Left kidney (tissue), 8 donors: ENCODE measurements at places on chromosomes 12 and 14.

DNA sequence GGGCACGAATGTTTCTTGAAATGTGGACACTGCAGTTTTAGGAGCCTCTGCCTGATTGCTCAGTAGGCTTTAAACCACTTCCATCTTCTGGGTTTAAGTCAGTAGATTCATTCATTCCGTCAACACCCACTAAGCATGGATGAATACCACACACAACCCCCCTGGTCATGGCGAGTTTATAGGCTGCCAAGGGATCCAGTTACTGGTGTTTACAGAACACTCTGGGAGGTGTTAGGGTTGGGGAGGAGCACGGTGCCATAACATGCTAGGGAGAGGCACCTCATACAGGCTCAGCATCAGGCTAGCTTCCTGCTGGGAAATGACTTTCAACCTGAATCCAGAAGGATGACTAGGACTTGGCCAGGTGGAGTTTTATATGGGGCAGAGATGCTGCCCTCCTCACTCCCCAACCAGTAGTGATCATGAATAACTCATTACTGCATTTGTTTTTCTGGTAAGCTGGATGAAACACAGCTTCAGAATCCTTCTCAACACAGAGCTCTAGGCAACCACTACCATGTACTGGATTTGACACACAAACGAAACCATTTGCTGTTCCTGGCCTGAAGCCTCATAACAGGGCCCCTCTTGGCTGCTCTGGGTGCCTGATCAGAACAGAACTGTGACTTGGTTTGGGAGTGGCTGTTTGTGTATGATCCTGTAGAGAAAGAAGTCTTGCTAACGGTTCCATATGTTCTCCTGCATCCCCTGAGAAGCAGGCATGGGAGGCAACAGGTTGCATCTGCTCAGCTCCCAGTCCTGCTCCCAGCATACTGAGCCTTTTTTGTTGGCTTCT, 47.9 kb downstream of the FBXW8 start:
- DNase-seq = no peak

- DNase-seq = no peak
Observed at GRCh38 chr12:94336211-94336925, 123.3 kb downstream of the CEP83 start.

- no peak for DNase-seq
Observed at GRCh38 chr12:52280319-52280795, 5.9 kb downstream of the KRT86 start.

- no peak for DNase-seq
Observed at GRCh38 chr12:54135621-54136350, 53.0 kb downstream of the SMUG1 start.

- no peak for DNase-seq
Observed at GRCh38 chr12:119374635-119375034, 40.1 kb downstream of the CCDC60 start.

GRCh38 chr12:103824290-103824689, 16.7 kb downstream of the NT5DC3 start:
- DNase-seq = no peak

GRCh38 chr12:91307957-91308670, 125.5 kb upstream of the DCN start:
- DNase-seq = no peak

- DNase-seq = no peak
Observed at GRCh38 chr12:50127546-50127945, 15.5 kb downstream of the COX14 start.

DNA sequence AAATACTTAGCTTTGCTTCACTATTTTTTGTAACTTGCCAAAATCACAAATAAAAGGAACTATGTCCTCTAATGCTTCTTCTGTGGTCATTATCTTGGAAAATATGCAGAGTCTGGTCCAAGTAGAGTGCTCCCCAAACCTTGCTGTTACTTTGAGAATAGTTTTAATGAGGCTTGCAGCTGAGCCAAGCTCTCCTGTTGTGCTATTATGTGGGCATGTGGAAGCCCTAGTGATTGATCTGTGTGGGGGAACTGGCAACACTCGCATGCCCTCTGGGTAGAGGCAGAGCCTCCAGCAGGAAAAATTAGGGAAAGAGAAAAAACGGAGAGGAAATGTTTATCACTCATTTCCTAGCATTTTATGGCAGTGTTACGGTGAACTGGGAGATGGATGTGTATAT, 473.1 kb downstream of the EGLN3 start:
- DNase-seq = no peak

GRCh38 chr12:12022306-12022936, 48.3 kb upstream of the BCL2L14 start:
- no peak for DNase-seq

DNA sequence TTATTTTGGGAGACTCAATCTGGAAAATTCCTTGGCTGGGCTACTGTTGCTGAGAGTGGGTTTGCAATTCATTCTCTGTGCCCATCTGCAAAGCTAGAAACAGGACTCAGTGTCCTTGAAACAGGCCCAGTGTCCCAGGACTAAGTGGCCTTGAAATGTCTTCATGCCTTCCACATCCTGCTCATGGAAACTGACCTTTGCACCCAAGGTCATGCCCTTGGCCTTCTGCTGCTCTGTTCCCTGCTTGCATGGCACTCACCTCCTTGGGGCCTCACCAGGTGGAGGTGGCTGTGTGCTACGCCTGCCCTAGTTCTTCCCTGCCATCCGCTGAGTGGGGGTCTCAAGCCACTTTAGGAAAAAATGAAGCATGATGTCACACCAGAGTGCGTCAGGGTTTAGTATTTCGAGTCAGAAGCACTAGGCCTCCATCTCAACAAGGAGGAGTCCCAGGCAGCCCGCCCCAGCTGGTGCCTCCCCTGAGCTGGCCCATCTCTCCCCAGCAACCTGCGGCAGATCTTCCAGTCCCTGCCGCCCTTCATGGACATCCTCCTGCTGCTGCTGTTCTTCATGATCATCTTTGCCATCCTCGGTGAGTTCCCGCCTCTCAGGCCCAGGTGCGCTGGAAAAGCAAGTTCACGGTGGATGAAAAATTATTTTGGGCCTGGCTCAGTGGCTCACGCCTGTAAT, 48.1 kb downstream of the TPCN1 start:
- DNase-seq = no peak

DNA sequence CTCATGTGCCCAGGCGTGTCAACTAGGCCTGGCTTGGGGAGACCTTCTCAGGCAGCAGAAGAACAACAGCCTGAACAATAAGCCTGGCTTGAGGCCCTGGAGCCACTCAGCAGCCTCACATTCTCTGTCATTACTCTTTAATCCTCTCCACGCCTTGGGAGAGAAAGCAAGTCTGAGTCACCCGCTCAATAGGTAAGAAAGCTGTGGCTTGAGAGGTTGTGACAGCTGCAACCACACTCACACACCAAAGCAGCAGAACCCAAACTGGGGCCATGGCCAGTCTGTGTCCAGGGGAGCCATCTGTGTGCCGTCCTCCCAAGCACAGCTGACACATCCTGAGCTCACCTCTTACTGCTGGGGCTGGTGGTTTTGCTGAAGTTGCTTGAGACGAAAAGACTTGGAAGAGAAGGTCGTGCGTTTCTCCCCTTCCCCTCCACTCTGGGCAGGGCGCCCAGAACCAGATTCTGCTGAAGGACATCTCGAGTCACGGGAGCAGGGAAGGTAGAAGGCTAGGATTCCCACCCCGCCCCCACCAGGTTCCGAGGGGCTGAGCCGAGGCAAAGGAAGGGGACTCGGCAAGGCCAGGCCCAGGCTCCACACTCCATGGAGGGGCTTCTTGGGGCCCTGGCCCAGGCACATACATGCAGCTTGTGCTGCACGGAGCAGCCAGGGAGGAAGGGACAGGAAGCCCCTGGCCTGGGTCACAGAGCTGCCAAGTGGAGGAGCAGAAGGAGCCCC, 5.5 kb downstream of the TMEM63C start:
- DNase-seq = no peak

DNA sequence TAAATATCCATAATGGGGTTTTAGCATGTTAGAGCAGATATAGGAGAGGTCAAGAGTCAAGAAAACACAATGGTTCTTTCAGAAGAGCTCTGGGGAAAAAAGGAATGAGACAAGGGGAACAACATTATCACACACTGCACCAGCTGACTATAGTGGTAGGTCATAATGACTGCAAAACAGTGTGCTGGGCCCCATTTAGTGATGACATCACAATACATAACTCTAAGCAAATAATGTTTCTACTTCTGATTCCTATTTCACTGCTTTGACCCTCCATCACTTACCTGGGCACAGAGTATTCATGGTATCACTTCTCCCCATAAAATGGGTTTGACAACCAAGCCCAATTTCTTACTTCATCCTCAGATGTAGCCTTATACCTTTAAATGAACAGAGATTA, 62.1 kb downstream of the GARIN6 start:
- no peak for DNase-seq

DNA sequence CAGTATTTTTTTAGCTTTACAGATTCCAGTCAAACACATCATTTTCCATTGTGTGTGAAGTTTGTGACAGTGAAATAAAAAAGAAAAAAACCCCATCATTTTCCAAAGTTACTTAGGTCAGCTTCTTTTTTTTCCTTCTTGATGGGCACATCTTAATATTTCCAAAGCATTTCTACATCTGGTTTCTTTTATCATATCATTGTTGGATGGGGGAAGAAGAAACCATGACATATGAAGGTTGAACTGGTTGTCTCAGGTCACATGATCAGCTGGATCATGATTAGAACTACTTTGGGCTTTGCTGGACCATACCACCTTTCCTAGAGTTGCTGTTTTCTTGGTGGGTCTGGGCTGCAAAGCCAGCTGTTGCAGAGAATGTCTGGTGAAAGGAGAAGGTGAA, 59.8 kb downstream of the FOS start:
- DNase-seq = no peak
